WERI-Rb-1 (cell line): ENCODE measurements at places on chromosomes 5 and 9.

DNA sequence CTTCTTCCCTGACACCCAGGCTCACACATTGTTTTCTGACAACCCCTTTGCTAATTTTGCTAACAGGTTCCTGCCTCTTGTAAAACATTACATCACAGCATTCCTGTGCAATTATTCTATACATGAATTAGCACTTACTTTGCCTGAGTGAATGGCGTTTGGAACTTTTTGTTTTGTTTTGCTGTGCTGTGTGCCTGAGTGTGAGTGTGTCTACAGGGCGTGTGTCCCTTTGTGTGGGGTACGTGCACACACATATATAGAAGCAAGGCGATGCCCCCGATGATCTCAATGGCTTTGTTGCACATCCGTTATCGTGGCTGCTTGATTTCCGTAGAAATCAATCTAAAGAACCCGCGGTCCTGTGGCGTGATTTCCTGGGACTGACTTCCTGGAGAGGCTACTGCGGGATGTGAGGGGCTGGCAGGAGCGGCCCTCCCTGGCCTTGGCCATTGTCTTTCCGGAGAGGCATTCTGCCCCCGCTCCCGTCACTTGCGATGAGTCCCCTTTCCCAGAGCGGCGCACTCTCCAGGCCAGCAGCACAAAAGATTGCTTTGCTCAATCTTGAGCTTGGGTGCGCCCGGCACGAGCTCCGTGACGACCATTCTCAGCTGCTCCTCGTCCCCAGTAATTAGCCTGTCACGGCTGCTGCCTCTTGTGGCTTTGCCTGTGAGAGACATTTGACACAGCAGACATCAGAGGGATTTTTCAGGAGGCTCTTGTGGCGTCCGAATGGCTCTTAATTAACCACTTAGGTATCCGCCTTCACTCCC lies 398.1 kb upstream of the IRX1 start:
- DNase-seq = no peak

- no peak for DNase-seq
Observed at GRCh38 chr5:31449962-31450361, 81.9 kb downstream of the DROSHA start.

DNA sequence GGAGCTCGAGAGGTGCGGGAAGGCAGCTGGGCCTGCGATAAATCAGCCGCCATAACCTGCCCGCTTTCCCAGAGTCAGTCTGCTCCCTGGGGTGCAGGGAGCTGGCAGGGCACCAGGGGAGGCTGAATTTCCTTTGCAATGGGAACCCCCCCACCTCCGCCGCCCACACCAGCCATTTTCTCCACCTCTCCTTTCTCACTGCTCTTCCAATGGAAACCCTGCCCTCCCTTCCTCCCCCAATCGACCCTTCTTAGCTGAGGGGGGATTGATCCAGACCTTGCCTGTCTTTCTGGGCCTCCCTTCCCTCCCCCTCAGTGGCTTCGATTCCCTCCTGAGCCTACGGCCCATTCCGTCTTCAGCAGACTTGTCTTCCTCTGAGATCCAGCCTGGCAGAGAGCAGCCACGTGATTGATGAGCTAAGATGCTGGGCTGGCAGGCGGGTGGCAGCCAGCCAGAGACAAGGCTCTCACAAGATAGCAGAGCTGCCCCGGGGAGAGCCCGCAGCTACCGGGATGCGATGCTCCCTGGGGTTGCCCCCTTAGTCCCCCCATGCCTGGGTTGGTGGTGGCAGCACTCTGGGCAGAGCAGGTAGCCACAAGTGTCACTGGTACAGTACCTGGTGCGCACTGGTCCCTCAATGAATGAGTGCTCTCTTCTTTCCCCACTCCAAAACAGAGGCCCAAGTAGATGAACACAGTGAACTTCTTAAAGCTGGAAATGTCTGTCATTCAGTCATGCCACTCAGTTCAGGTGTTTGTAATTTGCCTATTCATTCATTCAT lies 53.7 kb upstream of the FABP6 start:
- DNase-seq = no peak

- no peak for DNase-seq
Observed at GRCh38 chr5:40078898-40079575, 600.7 kb upstream of the PTGER4 start.

DNA sequence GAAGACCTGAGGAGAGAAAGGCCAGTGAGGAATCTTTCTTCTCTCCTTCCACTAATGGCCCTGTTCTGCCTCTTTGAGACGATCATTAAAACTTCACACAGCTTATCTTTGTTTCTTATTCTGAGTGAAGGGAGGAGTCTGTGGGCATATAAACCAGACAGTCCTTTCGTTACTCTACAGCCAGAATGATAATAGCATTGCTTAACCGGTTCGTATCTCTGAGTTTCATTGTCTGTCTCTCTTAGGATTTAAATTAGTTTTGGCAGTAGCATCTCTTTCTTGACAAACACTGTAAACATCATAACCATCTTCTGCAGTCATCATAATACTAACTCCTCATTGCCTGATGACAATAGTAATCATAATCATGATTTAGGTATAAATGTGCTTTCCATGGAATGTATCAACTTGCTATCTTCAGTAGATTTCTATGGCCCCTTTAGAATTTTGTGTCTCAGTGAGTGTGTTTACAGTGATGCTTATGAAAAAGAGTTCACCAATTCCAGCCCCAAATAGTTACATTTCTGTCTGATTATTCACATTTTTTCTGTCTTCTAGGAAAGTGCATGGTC lies 618.8 kb upstream of the KLF4 start:
- no peak for DNase-seq

- DNase-seq = no peak
Observed at GRCh38 chr9:120307599-120307998, 272.4 kb downstream of the CDK5RAP2 start.

DNA sequence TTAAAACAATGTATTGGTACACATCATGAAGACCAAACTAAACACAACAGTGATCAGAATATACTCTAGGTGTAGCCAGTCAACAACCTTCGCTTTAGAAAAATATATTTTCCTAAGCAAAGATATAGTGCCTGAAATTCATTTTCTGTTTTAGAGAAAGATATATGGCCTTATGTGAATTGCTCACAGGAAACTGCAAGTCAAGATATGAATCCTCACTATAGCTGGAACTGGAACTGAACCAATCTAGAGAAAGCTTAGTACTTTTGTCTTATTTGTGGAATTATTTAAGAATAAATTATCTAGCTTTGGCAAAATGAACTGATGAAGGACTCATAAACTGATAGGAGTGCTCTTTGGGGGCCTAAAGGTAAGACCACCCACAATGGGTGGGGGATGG lies 27.3 kb downstream of the GZMK start:
- no peak for DNase-seq

GRCh38 chr9:120545701-120546550 lies 34.0 kb downstream of the CDK5RAP2 start:
- DNase-seq = no peak

DNA sequence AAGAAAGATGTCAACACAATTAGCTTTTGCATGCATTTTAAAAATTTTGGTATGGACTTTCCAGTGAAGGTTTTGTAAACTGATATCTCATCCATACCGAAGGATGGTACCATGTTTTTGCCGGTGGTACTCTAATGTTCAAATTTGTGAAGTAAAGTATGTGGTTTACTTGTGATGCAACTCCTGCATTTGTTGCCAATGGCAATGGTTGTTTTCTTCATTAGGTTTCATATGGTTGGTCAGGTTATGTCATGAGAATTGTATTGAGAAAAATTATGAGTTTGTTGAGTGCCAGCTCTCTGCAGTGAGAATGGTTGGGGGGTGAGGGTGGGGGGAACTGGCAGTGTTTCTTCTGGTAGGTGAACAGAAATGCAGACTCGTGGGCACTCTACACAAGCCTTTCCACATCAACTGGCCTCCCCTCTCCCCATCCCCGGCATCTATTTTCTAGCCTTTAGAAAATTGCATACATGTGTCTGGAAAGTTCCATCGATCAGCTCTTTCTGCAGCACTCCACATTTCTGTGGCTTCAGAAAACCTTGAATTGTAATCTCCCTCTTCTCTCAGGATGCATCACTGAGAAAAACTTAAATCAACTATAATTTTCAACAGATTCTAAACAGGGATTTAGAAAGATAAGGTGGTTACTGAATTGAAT lies 107.7 kb downstream of the PDE4D start:
- no peak for DNase-seq

DNA sequence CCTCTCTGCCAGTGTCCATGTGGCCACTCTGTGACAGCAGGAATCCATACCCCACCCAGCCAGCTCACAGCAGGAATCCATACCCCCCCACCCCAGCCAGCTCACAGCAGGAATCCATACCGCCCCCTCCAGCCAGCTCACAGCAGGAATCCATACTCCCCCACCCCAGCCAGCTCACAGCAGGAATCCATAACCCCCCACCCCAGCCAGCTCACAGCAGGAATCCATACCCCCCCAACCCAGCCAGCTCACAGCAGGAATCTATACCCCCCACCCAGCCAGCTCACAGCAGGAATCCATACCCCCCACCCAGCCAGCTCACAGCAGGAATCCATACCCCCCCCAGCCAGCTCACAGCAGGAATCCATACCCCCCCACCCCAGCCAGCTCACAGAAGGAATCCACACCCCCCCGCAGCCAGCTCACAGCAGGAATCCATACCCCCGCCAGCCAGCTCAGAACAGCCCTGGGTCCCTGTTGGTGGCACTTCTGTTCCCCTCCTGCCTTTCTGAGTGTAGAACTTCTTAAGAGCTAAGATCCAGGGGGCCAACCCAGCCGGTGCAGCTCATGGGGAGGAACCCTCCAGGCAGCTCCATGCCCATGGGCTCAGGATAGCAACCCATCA lies 8.4 kb upstream of the RXRA start:
- DNase-seq = no peak

GRCh38 chr5:157592594-157592993 lies 17.0 kb upstream of the ADAM19 start:
- no peak for DNase-seq

DNA sequence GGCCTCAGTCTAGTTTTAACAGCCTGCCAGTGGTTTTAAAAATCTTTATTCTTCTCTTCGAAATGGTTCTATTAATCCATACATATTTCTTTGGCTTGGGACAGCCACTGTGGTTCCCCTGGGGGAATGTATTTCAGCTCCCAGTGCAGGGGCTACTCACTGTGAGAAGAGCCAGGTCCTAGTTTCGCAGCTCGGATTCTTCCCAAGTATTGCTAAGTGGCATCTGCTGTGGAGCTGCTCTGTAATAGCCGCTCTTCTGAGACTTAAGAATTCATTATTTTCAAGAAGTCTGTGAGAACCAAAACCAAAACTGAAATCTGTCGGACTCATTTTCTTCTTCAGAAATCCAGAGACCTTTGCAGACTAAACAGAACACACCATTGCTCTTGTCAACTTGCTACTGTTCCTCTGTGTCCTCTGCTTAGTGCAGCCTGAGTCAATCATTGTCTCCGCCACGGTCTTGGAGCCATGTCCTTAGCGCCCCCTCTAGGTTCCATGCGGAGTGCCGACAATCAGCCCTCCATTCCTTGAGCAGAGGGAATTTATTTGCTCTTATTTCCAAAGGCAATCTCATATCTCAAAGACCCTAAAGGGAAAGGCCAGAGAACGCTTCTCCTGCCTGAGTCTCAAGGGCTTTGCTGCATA lies 478.2 kb downstream of the SPATA31D1 start:
- peak; percentile 82 for DNase-seq

DNA sequence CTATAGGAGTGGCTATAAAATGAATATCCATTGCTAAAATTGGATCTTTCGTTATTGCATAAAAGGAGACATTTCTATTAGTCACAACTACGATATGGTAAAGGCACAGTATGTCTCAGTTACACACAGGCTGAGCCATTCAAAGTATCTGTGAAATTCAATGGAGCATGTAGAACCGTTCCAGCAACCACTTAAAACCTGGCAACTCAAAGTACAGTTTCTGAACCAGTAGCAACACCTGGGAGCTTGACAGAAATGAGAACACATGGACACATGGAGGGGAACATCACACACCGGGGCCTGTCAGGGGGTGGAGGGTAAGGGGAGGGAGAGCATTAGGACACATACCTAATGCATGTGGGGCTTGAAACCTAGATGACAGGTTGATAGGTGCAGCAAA lies 15.4 kb downstream of the POC5 start:
- DNase-seq = no peak

DNA sequence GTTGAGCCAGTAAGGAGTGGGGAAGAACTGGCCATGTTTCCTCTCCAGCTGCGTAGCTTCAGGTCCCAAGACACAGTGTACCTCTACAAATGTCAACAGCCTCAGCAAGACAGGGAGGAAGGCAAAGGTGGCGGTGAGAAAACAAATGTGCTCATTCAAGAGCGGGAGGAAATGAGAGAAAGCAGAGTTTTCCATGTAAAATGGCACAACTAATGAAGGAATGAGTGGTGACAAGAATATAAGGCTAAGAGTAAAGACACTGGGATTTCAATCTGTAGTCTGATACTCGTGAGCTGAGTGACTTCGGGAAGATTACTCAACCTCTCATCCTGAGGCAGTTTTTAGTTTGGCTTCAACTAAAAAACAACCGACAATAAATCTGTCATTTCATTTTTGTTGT lies 67.6 kb downstream of the DPYSL3 start:
- no peak for DNase-seq

DNA sequence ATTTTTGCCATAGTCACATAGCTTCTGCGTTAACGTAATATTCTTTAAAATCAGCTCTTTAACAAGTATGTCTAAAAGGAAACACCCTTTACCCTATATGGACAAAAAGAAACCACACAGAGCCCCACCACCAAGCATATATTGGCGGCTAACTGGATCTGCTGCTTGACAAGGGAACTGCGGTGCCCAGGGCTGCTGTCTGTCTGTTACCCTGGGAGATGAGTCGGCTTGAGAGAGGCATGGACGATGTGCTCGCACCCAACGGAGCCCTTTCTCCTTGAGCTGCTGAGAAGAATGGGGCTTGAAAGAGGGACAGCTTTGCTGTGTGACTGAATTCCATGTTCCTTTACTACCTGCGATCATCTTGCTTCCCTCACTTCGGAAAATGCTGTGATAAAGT lies 158.6 kb upstream of the SHB start:
- no peak for DNase-seq

DNA sequence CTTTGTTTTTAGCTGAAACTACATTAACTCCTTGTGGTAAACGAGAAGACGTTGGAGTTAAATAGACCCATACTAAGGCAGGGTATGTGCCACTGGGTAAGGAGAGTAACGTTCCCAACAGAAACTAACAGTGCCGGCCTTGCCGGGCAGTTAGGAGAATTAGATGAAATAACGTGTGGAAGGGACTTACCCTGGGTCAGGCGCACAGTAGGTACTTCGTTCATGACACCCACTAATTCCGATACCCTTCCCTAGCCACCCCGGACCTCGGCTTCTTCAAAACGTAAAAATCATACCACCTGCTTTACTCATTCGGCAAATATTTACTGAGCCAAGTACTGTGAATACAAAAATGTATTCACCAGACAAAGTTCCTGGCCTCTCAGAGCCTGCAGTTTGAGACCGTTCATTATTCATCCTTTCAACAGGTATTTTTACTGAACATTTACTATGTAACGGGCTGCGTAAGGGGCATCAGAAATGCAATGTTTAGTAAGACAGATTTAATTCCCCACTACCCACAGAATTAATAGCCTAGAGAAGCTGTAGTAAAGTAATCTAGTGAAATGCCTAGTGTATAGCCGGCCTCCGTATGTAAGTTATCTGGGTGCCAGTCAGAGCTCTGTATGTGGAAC lies 3.2 kb upstream of the SMIM23 start:
- no peak for DNase-seq

DNA sequence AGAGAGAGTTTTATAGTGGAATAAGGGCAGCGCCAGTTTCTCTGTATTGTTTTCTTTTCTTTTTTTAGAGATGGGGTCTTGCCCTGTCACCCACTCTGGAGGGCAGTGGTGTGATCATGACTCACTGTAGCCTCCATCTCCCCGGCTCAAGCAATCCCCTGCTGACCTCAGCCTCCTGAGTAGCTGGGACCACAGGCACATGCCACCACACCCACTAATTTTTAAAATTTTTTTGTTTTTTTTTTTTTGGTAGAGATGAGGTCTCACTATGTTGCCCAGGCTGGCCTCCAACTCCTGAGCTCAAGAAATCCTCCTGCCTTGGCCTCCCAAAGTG lies 119.0 kb downstream of the PIK3R1 start:
- no peak for DNase-seq
